ENCODE measurements at places on chromosomes 3 and 15.

GRCh38 chr3:119529883-119530282, 29.5 kb downstream of the CD80 start:
- peak; percentile 57 for DNase-seq

DNA sequence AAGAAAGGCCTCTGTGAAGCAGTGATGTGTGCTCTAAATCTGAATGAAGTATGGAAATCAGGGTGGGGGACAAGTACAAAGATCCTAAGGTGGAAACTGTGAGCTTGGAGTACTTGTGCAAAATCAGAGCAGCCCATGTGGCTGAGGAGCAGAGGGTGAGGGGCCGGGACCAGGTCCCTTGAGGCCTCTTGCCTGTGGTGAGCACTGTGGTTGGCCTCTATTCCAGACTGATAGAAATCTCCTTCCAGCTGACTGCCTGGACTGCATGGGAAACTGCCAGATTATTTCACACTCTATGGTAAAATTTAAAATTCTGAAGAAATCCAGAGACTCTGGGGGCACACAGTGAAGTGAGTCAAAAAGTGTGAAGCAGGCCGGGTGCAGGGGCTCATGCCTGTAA, 81.4 kb downstream of the TM4SF4 start:
- DNase-seq = no peak

DNA sequence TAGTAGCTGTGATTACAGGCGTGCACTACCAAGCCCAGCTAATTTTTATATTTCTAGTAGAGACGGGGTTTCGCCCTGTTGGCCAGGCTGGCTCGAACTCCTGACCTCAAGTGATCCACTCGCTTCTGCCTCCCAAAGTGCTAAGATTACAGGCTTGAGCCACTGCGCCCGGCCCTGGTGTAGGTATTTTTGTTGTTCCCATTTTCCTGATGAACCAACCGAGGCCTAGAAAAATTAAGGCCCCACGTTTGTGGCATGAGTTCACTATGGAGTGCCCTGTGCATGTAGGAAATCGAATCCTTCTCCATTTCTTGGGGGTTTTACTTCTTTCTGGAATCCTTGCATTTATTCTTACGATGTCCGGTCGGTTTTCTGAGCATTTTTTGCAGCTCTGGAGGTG, 14.3 kb upstream of the TATDN2 start:
- no peak for DNase-seq

- no peak for DNase-seq
Observed at GRCh38 chr3:52128118-52128683, 26.0 kb downstream of the POC1A start.

DNA sequence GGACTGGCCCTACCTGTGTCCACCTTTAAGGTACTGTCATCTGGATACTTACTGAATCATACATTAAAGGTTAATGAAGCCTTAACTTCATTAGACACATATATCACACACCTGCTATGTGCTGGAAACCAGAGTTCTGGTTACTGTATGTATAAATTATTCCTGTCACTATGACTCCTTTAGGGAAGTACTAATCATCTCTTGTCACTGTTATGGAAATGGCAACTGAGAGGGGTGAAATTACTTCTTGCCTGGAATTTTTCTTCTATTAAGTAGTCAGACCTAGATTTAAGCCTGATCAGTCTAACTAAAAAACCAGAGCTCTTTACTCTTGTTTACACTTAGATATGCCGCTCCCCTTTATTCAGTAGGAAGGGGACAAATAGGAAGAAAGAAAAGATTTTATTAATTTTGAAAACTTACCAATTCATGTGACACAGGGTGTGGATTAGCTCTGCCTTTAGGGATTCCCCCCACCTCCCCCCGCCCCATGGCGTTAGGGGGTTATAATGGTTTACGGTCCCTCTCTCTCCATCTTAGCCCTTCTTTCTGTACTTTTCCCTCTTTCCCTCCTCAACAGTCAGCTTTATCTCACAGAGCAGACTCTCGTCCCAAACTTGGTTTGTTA, 152.5 kb downstream of the KLHL25 start:
- DNase-seq = no peak
